ENCODE measurements at places on chromosomes 6 and 20. TPM values are rescaled to one million over a fixed set of nuclear protein-coding genes. Genes with fewer than 3 reads are reported as not detected.

- no peaks in the 10 kb centered on the region for H3K4me1 ChIP-seq
- DNase-seq: no peak
- H3K27ac ChIP-seq: peak within 1 kb of the TSS; percentile 50
Observed at GRCh38 chr6:32439602-32440214, at the start of gene HLA-DRA. Gene HLA-DRA (plus strand): TSS chr6:32439887. CDS start chr6:32439951, 64 bp downstream.

DNA sequence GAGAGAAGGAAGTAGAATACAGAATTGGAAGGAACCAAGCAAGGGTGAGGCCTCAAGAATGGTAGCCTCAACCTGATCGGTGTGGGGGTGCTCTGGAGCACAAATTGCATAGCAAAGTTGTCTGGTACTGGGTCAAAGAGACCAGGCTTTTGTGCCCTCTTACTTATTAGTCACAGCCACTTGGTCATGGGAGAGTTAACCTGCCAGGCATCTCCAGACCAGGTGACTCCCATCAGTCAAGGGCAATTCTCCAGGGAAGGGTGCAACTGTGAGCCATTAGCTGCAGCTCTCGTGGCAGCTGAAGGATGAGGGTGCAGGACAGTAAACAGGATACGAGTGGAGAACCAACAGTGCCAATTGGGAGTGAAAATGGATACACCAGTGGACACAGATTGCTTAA lies 47.7 kb upstream of the PLCB4 start:
- H3K27ac ChIP-seq: no peak overlapping the region
- H3K36me3 ChIP-seq: no peaks in the 10 kb centered on the region
- no peaks in the 10 kb centered on the region for H3K4me1 ChIP-seq
- H3K27me3 ChIP-seq: no peaks in the 10 kb centered on the region
- H3K4me3 ChIP-seq: no peak overlapping the region

- no peaks in the 10 kb centered on the region for H3K27me3 ChIP-seq
- no peak overlapping the region for H3K4me3 ChIP-seq
- H3K27ac ChIP-seq: no peak overlapping the region
- no peaks in the 10 kb centered on the region for H3K36me3 ChIP-seq
Observed at GRCh38 chr6:6931071-6932025, 176.4 kb upstream of the RREB1 start.

GRCh38 chr6:168031411-168031971 lies 34.0 kb downstream of the KIF25 start:
- no peaks in the 10 kb centered on the region for H3K36me3 ChIP-seq
- H3K4me1 ChIP-seq: peaks cover 9% of the 10 kb centered on the region
- no peak for DNase-seq
- H3K4me3 ChIP-seq: no peak overlapping the region
- no peaks in the 10 kb centered on the region for H3K27me3 ChIP-seq

GRCh38 chr20:57399587-57400155 lies 8.5 kb downstream of the RBM38 start:
- H3K27ac ChIP-seq: peak overlapping the region; percentile 92
- H3K4me3 ChIP-seq: peak overlapping the region; percentile 77
- H3K27me3 ChIP-seq: no peaks in the 10 kb centered on the region
- peaks cover 53% of the 10 kb centered on the region for H3K36me3 ChIP-seq
- peaks cover 89% of the 10 kb centered on the region for H3K4me1 ChIP-seq
- DNase-seq: peak; percentile 41

DNA sequence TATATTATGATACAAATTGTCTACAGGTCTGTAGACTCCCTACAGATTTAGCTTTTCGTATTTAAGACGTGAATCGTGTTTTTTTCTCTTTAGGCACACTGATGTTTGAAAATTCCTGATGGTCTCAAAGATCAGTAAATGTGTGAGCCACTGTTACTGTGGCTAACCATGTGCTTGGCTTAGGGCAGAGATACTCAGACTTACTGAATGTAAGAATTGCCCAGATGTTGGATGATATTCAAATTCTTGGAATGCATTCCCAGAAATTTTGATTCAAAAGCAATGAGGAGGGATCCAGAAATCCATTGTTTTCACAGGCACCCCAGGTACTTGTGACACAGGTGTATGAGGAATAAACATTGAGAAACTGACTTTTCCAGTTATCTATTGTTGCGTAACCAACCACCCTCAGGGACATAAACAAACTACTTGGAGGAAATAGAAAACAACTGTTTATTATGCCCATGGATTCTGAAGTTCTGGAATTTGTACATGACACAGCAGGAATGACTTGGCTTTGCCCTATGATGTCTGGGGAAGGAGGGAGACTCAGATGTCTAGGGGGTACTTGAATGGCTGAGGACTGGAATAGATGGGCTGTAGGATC lies 339.6 kb upstream of the CITED2 start:
- DNase-seq: no peak
- H3K27ac ChIP-seq: no peak overlapping the region
- H3K4me3 ChIP-seq: no peak overlapping the region
- no peaks in the 10 kb centered on the region for H3K4me1 ChIP-seq

- H3K4me1 ChIP-seq: no peaks in the 10 kb centered on the region
- H3K27ac ChIP-seq: no peak overlapping the region
Observed at GRCh38 chr6:9523462-9523861, 891.4 kb downstream of the TFAP2A start.

GRCh38 chr6:83824388-83824801 lies 28.8 kb upstream of the RIPPLY2 start:
- no peak overlapping the region for H3K27ac ChIP-seq
- no peaks in the 10 kb centered on the region for H3K36me3 ChIP-seq
- H3K4me3 ChIP-seq: no peak overlapping the region
- no peaks in the 10 kb centered on the region for H3K27me3 ChIP-seq
- H3K4me1 ChIP-seq: no peaks in the 10 kb centered on the region

GRCh38 chr6:143346004-143346403 lies 104.5 kb downstream of the ADAT2 start:
- no peaks in the 10 kb centered on the region for H3K4me1 ChIP-seq
- H3K27me3 ChIP-seq: no peaks in the 10 kb centered on the region
- no peak overlapping the region for H3K27ac ChIP-seq
- H3K36me3 ChIP-seq: no peaks in the 10 kb centered on the region
- no peak overlapping the region for H3K4me3 ChIP-seq

- no peak for DNase-seq
- H3K4me1 ChIP-seq: no peaks in the 10 kb centered on the region
- H3K36me3 ChIP-seq: no peaks in the 10 kb centered on the region
- H3K4me3 ChIP-seq: no peak overlapping the region
- H3K27me3 ChIP-seq: no peaks in the 10 kb centered on the region
Observed at GRCh38 chr6:137952247-137952646, 85.2 kb downstream of the TNFAIP3 start.

DNA sequence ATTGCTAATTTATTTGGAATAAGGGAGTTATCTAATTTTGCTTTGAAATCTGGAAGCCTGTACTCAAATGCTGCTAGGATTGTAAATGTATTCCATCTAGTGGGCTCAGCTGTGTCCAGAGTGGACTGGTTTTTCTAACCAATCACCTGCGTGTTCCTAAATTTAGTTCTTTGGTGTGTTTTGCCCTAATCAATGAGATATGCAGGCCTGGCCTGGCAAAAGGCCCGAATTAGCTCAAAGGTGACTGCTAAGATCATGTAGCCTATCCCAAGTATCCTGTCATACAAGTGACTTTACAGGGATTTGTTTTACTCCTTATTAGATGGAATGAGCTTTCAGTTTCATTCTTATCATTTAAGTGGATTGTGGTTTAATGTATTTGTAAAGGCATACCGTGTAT lies 51.3 kb upstream of the ARMC2 start:
- no peaks in the 10 kb centered on the region for H3K36me3 ChIP-seq
- no peak for DNase-seq
- no peak overlapping the region for H3K4me3 ChIP-seq
- peaks cover 24% of the 10 kb centered on the region for H3K4me1 ChIP-seq

- peaks cover 10% of the 10 kb centered on the region for H3K4me1 ChIP-seq
- no peak overlapping the region for H3K27ac ChIP-seq
- H3K36me3 ChIP-seq: no peaks in the 10 kb centered on the region
- H3K4me3 ChIP-seq: no peak overlapping the region
- no peaks in the 10 kb centered on the region for H3K27me3 ChIP-seq
- no peak for DNase-seq
Observed at GRCh38 chr20:60007464-60007863, 49.2 kb downstream of the CDH26 start.

DNA sequence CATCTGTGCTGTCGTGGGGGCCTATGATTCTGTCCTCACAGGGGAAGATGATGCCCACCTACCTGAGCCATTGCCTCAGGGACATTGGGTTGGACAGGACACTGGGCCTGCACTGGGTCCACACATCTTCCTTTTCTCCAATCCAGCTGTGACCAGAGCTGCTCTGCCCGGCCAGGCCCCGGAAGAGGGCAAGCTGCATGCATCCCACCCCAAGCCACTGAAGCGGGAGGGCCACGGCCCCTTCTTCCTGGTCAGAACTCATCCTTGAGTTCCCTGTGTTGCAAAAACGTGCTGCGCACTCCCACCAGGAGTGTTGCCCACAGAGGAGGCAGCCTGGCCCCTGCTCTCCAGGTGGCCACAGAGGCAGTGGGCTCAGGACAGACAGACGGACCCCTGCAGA lies 38.2 kb downstream of the SPDEF start:
- no peaks in the 10 kb centered on the region for H3K36me3 ChIP-seq
- H3K4me3 ChIP-seq: no peak overlapping the region
- H3K4me1 ChIP-seq: no peaks in the 10 kb centered on the region
- no peaks in the 10 kb centered on the region for H3K27me3 ChIP-seq

- H3K27me3 ChIP-seq: no peaks in the 10 kb centered on the region
- H3K4me1 ChIP-seq: no peaks in the 10 kb centered on the region
- H3K4me3 ChIP-seq: no peak overlapping the region
- no peaks in the 10 kb centered on the region for H3K36me3 ChIP-seq
- H3K27ac ChIP-seq: no peak overlapping the region
Observed at GRCh38 chr20:22411627-22412450, 172.5 kb downstream of the FOXA2 start.

DNA sequence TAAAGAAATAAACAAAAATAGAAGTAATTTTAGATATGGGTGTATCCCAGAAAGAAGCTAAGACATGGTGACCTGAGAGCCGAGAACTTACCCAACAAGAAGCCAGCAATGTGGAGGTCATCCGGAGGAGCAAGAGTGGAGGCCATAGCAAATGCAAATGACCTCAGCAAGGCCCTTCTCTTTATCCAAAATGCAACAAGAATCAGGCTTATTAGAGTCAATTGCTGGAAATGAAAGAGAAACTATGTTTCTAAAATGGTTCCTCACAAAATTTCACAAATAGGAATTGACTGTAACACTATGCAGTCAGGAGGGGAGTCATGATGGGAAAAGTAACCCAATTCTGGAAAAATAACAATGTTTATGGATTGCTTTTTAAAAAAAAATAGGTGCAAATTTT lies 90.4 kb downstream of the TNFAIP3 start:
- DNase-seq: no peak
- H3K36me3 ChIP-seq: no peaks in the 10 kb centered on the region
- no peak overlapping the region for H3K27ac ChIP-seq
- no peaks in the 10 kb centered on the region for H3K27me3 ChIP-seq
- no peak overlapping the region for H3K4me3 ChIP-seq

GRCh38 chr6:30446259-30446658 lies 43.0 kb upstream of the HLA-E start:
- peaks cover 15% of the 10 kb centered on the region for H3K27me3 ChIP-seq
- H3K36me3 ChIP-seq: no peaks in the 10 kb centered on the region
- no peak for DNase-seq

- no peak for DNase-seq
- H3K27me3 ChIP-seq: no peaks in the 10 kb centered on the region
- H3K4me3 ChIP-seq: no peak overlapping the region
- peaks cover 7% of the 10 kb centered on the region for H3K4me1 ChIP-seq
- no peaks in the 10 kb centered on the region for H3K36me3 ChIP-seq
Observed at GRCh38 chr6:52160472-52161104, 25.6 kb upstream of the IL17A start.

DNA sequence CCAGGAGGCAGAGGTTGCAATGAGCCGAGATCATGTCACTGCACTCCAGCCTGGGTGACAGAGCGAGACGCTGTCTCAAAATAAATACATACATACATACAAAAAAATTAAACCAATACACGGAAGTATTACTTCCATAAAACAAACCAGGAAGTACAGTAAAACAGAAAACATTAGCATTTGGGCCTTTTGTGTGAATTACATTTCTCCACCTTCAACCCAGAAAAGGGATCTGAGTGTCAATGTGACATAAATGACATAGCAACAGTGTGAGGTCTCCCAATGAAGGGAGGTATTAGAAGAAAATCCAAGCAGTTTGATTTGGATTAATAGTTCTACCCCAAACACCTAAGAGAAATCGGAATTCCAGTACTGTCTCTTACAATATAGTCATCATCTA lies 10.1 kb downstream of the CSNK2A1 start:
- H3K36me3 ChIP-seq: no peaks in the 10 kb centered on the region
- no peak overlapping the region for H3K27ac ChIP-seq
- DNase-seq: no peak
- H3K4me1 ChIP-seq: peaks cover 60% of the 10 kb centered on the region
- H3K4me3 ChIP-seq: no peak overlapping the region

- no peaks in the 10 kb centered on the region for H3K36me3 ChIP-seq
- no peak overlapping the region for H3K4me3 ChIP-seq
- DNase-seq: no peak
- H3K27ac ChIP-seq: no peak overlapping the region
- H3K27me3 ChIP-seq: no peaks in the 10 kb centered on the region
Observed at GRCh38 chr6:102525336-102525735, 1131.8 kb downstream of the GRIK2 start.

DNA sequence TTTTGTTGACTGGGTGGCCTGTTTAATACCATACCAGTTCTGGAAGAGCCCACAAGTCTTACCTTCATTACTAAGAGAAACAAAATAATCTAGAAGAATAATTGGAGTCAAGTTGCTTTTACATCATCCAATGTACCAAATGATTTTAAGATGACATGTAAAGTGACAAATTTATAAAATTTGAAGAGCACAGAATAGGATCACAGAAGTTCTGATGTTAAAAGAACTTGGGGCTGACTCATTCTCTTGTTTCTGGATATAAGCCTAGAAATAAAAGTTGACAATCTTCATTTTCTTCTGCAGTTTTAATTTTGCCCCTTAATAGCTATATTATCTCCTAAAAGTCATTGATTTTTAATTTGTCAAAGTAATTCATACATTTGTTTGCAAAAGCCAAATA lies 317.5 kb upstream of the MARCKS start:
- DNase-seq: no peak
- H3K36me3 ChIP-seq: no peaks in the 10 kb centered on the region
- H3K27ac ChIP-seq: no peak overlapping the region
- no peaks in the 10 kb centered on the region for H3K27me3 ChIP-seq
- H3K4me1 ChIP-seq: no peaks in the 10 kb centered on the region
- H3K4me3 ChIP-seq: no peak overlapping the region

Gene CFAP206
- not detected for total RNA-seq

Gene TNFRSF6B
- 1.6 TPM for total RNA-seq

Gene TINAG
- not detected for total RNA-seq

Gene LRRC73
- not detected for total RNA-seq

Gene YWHAB
- total RNA-seq: 87.5 TPM

Gene CDSN
- total RNA-seq: not detected

Gene TEAD3
- 26.5 TPM for total RNA-seq

Gene KIF13A
- total RNA-seq: 70.4 TPM

Gene STX11
- 1.4 TPM for total RNA-seq

Gene DNAH8
- total RNA-seq: not detected

Gene CGA
- not detected for total RNA-seq

Gene RAMACL
- total RNA-seq: 0.68 TPM

Gene LAMA2
- total RNA-seq: 27.3 TPM

Gene OR12D3
- total RNA-seq: not detected

Gene KCNK5
- total RNA-seq: 0.06 TPM
